Right atrium auricular region (tissue), 2 donors: ENCODE measurements at places on chromosomes 1 and 21. TPM values are rescaled to one million over a fixed set of nuclear protein-coding genes. Genes with fewer than 3 reads are reported as not detected.
A peak's percentile ranks its signal among the peaks of the same experiment; 100 is the strongest.

- H3K36me3 ChIP-seq = no peaks in the 10 kb centered on the region
- H3K4me3 ChIP-seq = no peak overlapping the region
- H3K27ac ChIP-seq = no peak overlapping the region
- no peaks in the 10 kb centered on the region for H3K27me3 ChIP-seq
- no peak for DNase-seq
- H3K4me1 ChIP-seq = no peaks in the 10 kb centered on the region
Measured at GRCh38 chr21:40166291-40166843, 299.1 kb downstream of the PCP4 start.

DNA sequence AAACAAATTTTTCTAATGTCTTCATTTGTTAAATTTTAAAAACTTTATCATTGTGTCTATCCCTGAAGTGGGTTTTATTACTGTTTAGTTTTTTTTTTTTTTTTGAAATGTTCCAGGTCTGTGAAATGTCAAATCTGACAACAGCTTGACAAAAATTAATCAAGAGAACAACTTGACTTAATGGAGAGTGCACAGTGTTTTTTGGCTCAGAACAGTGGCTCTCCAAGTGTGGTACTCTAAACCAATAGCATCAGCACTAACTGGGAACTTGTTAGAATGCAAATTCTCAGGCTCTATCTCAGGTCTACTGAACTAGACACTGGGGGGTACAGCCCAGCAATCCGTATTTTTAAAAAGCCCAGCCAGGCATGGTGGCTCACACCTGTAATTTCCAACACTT is 49.2 kb downstream of the ATP1B1 start:
- no peak for DNase-seq
- H3K27me3 ChIP-seq = no peaks in the 10 kb centered on the region
- peaks cover under 1% of the 10 kb centered on the region for H3K4me1 ChIP-seq
- H3K36me3 ChIP-seq = no peaks in the 10 kb centered on the region
- H3K27ac ChIP-seq = no peak overlapping the region

- no peak overlapping the region for H3K4me3 ChIP-seq
- no peak overlapping the region for H3K27ac ChIP-seq
- H3K36me3 ChIP-seq = no peaks in the 10 kb centered on the region
- no peak for DNase-seq
Measured at GRCh38 chr1:29412591-29412990, 176.3 kb downstream of the PTPRU start.

- DNase-seq = no peak
- no peaks in the 10 kb centered on the region for H3K36me3 ChIP-seq
- no peaks in the 10 kb centered on the region for H3K27me3 ChIP-seq
- no peak overlapping the region for H3K4me3 ChIP-seq
Measured at GRCh38 chr1:94553323-94553730, 11.8 kb upstream of the F3 start.

GRCh38 chr1:107689159-107689558 is 275.8 kb downstream of the VAV3 start:
- no peaks in the 10 kb centered on the region for H3K36me3 ChIP-seq
- no peak overlapping the region for H3K4me3 ChIP-seq
- DNase-seq = no peak
- no peaks in the 10 kb centered on the region for H3K4me1 ChIP-seq
- no peaks in the 10 kb centered on the region for H3K27me3 ChIP-seq

- DNase-seq = no peak
- H3K27ac ChIP-seq = no peak overlapping the region
- H3K4me3 ChIP-seq = no peak overlapping the region
- H3K27me3 ChIP-seq = no peaks in the 10 kb centered on the region
Measured at GRCh38 chr1:210686841-210687240, 358.1 kb downstream of the HHAT start.

DNA sequence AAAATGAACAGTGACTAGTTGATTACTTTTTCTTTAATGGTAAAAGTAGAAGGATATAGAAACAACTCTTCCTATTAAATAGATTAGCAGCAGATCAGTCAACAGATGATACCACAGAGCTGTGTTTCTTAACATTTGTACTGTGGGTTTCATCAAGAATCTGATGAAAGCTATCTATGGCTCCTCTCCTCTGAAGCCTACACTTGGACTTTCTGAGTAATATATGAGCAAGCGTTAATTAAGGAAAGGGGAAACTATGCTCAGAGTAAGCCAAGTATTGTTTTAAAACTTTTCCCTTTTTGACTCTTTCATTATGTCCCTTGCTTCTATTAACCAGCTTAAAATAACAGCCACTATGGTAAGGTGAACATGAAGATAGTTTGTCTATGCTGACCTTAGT is 10.8 kb downstream of the ARID4B start:
- no peak overlapping the region for H3K27ac ChIP-seq
- H3K27me3 ChIP-seq = no peaks in the 10 kb centered on the region
- no peak for DNase-seq
- no peaks in the 10 kb centered on the region for H3K36me3 ChIP-seq

GRCh38 chr21:14858311-14858710 is 206.5 kb downstream of the NRIP1 start:
- DNase-seq = no peak
- H3K27ac ChIP-seq = no peak overlapping the region
- H3K4me3 ChIP-seq = no peak overlapping the region
- H3K4me1 ChIP-seq = no peaks in the 10 kb centered on the region
- H3K27me3 ChIP-seq = no peaks in the 10 kb centered on the region

DNA sequence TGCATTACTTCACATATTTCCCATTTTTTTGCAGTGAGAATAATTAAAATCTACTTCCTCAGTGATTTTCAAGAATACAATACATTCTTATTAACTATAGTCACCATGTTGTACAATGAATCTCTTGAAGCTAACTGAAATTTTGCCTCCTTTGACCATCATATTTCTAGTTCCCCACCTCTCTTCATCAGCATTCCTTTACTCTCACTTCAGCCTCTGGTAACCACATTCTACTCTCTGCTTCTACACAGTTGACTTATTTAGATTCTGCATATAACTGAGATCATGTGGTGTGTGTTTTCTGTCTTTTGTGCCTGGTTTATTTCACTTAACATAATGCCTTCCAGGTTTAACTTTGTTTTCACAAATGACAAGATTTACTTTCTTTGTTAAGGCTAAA is 304.4 kb upstream of the LYPLAL1 start:
- H3K4me1 ChIP-seq = no peaks in the 10 kb centered on the region
- H3K27me3 ChIP-seq = no peaks in the 10 kb centered on the region
- no peak for DNase-seq
- H3K36me3 ChIP-seq = no peaks in the 10 kb centered on the region

DNA sequence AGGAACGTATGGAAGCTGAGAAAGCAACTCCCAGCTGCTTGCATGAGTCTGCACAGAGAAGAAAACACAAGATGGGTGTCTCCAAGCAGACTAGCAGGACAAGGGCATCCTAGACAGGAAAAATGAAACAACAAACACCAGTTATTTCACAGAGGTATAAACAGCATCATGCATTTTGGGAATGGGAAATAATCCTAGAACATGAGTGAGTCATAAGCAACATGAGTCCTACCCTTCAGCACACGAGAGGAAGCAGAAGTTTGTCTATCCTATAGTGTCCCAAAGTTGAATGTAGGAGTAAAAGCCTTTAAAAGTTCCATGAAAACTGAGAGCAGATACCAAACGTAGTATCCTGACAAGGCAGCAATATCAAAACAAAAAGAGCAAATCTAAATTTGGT is 11.3 kb upstream of the FRRS1 start:
- H3K27me3 ChIP-seq = no peaks in the 10 kb centered on the region
- H3K4me3 ChIP-seq = no peak overlapping the region
- H3K4me1 ChIP-seq = no peaks in the 10 kb centered on the region
- H3K27ac ChIP-seq = no peak overlapping the region

GRCh38 chr1:82086739-82087138 is 286.0 kb downstream of the ADGRL2 start:
- H3K36me3 ChIP-seq = no peaks in the 10 kb centered on the region
- no peak overlapping the region for H3K4me3 ChIP-seq
- DNase-seq = no peak
- H3K27me3 ChIP-seq = no peaks in the 10 kb centered on the region
- H3K4me1 ChIP-seq = no peaks in the 10 kb centered on the region
- peak overlapping the region; percentile 54 for H3K27ac ChIP-seq

GRCh38 chr1:55050283-55050682 is 10.9 kb downstream of the PCSK9 start:
- H3K27ac ChIP-seq = no peak overlapping the region
- no peak overlapping the region for H3K4me3 ChIP-seq
- no peaks in the 10 kb centered on the region for H3K36me3 ChIP-seq
- H3K4me1 ChIP-seq = peaks cover 21% of the 10 kb centered on the region
- DNase-seq = no peak

DNA sequence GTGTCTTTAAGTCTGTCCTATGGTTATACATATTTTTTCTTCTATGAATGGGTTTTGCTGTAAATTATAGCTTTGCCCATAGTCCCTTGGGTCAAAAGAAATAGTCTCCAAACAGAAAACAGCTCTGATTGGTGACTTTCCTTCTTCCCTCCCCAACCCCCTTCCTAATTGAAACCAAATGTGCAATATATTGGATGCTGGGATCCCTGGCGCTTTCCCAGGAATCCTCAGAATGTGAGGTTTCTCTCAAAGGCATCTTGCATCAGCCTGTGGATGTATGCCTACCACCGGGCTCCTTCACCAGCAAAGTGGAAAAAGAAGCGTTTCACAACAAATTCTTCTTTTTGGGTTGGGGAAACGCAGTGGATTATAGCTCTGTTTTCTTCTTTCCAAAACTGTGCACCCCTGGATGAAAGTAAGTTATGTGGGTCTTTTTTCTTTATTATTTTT is at the start of gene DDR2:
Gene DDR2, plus strand, starts transcription at position 248 of the 450 bp plus-strand sequence. CDS start 86,600 bp downstream, outside the sequence.
- H3K27ac ChIP-seq = peak within 1 kb of the TSS; percentile 96
- peak; percentile 93 for DNase-seq
- H3K27me3 ChIP-seq = no peaks in the 10 kb centered on the region
- H3K4me3 ChIP-seq = peak within 1 kb of the TSS; percentile 49
- no peaks in the 10 kb centered on the region for H3K36me3 ChIP-seq
- H3K4me1 ChIP-seq = peaks cover 45% of the 10 kb centered on the region

DNA sequence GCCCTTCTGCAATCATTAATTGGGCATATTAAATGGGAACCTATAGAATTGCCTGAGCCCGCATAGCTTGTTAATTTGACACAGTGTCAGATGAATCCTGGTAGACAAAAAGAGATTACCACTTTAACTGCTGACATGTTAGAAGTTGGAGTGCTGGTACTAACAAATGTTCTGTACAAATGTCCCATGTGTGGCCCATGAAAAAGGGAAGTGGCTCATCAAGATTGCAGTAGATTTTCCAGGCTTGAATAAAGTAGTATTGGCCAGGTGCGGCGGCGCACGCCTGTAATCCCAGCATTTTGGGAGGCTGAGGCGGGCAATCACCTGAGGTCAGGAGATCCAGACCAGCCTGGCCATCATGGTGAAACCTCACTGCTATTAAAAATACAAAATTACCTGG is 45.6 kb downstream of the GNPAT start:
- no peak for DNase-seq
- H3K36me3 ChIP-seq = no peaks in the 10 kb centered on the region
- no peaks in the 10 kb centered on the region for H3K4me1 ChIP-seq
- H3K27ac ChIP-seq = no peak overlapping the region

DNA sequence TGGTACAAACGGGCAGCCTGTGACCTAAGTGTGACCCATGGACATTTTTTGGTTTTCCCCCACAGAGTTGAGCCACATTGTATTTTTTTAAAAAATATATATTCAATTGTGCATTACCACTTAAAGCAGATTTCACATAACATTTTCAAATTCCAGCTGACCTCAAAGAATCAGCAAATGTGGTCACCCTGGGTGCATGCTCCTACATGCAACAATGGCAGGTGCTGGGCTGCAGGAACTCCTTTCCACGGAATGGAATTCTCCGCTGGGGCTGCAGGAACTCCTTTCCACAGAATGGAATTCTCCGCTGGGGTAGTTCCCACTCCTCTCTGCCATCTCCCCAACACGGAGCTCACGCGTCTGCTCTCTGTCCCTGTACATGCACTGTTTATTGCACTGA is 68.7 kb downstream of the MAP10 start:
- no peak for DNase-seq
- H3K27ac ChIP-seq = no peak overlapping the region
- H3K4me3 ChIP-seq = no peak overlapping the region
- no peaks in the 10 kb centered on the region for H3K27me3 ChIP-seq
- H3K36me3 ChIP-seq = no peaks in the 10 kb centered on the region
- no peaks in the 10 kb centered on the region for H3K4me1 ChIP-seq

DNA sequence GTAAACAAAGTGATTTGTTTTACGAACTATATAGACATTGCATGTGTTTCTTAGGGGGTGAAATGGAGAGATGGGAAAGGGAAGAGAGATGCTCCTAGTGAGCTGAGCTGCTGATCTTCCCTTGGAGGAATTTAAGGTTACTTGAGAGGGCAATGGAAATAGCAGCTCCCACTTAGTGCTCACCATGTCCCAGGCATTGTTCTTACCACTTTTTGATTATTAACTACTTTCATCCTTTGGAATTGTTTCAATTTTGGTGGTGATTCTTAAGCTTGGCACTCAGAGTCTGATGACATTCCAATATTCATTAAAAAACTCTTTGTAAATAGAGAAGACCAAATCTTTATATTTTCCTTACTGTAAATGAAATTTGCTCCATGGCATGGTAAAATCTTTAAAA is 124.9 kb downstream of the ITSN1 start:
- no peak for DNase-seq
- peaks cover 34% of the 10 kb centered on the region for H3K36me3 ChIP-seq
- no peak overlapping the region for H3K27ac ChIP-seq
- H3K27me3 ChIP-seq = no peaks in the 10 kb centered on the region
- H3K4me1 ChIP-seq = peaks cover 5% of the 10 kb centered on the region

- no peaks in the 10 kb centered on the region for H3K4me1 ChIP-seq
- no peaks in the 10 kb centered on the region for H3K36me3 ChIP-seq
- DNase-seq = no peak
- H3K27me3 ChIP-seq = no peaks in the 10 kb centered on the region
- H3K4me3 ChIP-seq = no peak overlapping the region
Measured at GRCh38 chr21:14591377-14591776, 45.3 kb upstream of the SAMSN1 start.

GRCh38 chr1:116855773-116856201 is 53.9 kb upstream of the PTGFRN start:
- H3K27ac ChIP-seq = peak overlapping the region; percentile 11
- H3K4me1 ChIP-seq = no peaks in the 10 kb centered on the region
- no peaks in the 10 kb centered on the region for H3K36me3 ChIP-seq

Gene SERINC2
- 0.70 TPM for total RNA-seq

Gene CYP4A11
- not detected for total RNA-seq

Gene C1orf21
- total RNA-seq = 49.4 TPM

Gene LPAR3
- total RNA-seq = 40.4 TPM

Gene AUNIP
- not detected for total RNA-seq

Gene FCAMR
- not detected for total RNA-seq
